Stimulated activated CD8-positive, alpha-beta memory T cell treated with anti-CD3 and anti-CD28 coated beads, Interleukin-7, amount 100 ng/mL, for 24 hours (primary cell): ENCODE measurements at places on chromosomes 6 and 20.
A peak's percentile ranks its signal among the peaks of the same experiment; 100 is the strongest.

DNA sequence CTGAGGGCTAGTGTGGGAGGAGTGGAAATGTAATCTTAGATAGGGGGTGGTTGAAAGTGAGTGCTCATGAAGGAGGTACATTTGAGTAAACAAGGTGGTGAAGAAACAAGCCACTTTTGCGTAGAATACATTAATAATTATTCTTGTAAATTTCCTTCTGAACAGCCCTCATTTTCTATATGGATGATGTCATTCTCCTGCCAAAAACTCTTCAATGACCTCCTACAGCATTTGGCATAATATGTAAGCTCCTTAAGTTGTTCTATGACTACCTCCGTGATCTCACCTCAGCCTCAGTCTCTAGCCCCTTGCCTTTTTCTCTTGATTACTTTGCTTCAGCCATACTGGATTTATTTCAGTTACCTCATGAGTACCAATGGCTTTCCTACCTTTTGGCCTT, 14.0 kb upstream of the SNAP91 start:
- DNase-seq = no peak

GRCh38 chr6:169939554-169940164, 188.2 kb downstream of the ERMARD start:
- DNase-seq = no peak

DNA sequence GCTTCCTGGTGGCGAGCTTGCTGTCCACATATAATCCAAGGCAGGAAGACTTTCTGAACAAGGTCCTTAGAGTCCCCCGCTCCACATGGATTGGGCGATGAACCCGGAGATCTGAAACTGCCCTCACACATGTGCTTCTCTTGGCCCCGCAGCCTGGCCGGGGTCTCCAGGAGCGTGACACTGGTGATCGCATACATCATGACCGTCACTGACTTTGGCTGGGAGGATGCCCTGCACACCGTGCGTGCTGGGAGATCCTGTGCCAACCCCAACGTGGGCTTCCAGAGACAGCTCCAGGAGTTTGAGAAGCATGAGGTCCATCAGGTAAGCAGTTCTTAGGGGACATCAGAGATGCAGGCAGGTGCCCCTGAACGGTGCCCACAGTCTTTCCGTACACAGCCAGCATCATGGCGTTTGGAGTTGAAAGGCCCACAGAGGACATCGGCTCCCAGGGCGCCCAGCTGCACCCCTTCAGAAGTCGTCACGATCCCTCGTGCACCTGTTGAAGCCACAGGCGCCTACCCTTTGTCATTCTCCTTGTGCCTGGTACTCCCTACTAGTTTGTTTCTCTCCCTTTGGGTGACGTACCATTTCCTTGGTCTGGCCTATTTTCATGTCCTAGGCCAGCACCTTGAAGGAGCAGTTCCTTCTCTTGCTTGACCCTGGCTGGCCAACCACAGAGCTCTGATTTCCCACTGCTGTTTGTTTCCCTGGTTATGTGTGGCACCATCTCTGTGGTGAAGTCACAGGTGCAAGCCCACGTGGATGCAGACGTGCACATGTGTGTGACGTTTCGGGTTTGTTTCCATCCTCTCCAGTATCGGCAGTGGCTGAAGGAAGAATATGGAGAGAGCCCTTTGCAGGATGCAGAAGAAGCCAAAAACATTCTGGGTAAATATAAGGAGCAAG, 43.3 kb upstream of the IRF4 start:
- no peak for DNase-seq

- DNase-seq = no peak
These were observed 950.0 kb downstream of the KIF16B start for GRCh38 chr20:15623215-15623614.

- DNase-seq = no peak
These were observed 1160.2 kb downstream of the EPHA7 start for GRCh38 chr6:92259171-92259570.

DNA sequence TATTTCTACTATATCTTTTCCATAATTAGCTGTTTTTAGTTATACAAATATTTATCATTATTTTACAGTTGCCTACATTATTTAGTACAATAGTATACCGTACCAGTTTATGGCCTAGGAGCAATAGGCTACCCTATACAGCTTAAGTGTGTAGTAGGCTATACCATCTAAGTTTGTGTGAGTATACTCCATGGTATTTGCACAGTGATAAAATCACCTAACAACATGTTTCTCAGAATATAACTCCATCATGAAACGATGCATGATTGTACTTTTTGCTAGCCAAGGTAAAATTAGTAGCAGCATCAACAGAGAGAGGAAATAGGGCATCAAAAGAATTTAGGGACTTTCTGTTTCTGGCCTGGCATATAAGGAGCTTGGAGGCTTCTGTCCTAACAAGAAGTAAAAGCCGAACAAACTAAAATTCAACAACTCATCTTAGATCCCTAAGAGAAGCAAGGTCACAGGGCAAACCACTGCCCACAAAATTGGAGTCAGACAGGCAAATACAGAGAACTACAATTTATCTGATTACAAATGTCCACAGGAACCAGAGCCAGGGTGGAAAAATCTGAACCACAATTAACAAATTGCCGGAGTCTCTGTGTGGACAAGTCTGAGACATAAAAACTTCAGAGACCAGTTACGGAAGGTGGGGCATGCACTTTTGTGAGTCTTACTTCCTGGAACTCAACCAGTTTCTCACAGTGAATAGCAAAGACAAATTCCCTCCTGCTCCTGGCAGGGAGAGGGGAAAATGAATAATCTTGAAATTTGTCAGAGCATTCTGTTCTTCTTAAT, 671.4 kb downstream of the RFPL4B start:
- DNase-seq = no peak

DNA sequence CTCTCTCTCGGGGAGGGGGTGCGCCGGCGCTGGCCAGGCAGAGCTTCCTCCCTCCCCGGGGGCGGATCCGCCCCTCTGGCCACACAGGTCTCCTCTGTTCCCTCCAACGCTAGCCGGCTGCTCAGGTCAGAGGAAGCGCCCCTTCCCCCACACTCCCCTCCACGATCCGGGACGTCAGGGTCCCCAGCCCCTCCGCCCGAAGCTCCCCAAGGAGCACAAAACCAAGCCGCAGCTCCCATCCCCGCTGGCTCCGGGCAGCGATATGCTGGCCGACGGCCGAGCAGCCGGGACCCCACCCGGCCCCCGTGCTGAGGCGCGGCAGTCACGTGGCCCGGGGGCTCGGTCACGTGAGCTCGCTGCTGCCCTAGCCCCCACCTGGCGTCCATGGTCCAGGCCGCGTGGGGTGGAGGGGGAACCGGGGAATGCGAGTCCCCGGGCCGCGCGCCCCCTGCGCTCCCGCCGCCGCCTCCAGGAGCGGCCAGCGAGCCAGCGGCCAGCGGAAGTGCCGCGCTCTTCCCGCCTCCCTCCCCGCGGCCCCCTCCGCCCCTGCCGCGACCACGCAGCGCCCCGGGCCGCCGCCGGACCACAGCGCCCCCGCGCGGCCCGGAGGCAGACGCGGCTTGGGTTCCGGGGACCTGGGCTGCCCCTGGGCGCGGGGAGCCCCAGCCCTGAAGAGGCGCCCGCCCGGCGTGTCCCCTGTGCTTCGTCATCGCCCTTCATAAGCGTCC, at the start of gene SLC35B2:
SLC35B2 (minus strand) TSS at position 504 of the 728 bp plus-strand sequence; CDS start at position 386, 118 bp downstream.
- DNase-seq = no peak

- DNase-seq = no peak
These were observed 73.5 kb downstream of the EYS start for GRCh38 chr6:65633501-65633900.

DNA sequence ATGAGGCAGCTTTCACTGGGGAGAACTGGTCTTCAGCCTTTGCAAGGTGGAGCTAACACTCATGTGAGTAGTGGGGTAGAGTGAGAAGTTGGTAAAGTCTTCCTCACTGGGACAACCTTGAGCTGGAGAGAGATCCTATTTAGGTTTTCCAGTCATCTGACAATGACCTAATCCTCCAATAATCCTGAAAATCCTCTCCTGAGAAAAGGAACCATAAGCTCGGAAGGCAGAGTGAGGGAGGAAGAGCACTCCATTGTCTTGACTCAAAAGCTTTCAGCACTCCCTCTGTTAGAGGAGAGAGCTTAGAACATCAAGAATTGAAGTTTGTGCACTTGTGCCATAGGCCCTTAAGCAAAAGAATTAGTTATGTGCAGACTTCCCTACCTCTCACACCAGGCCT, 77.8 kb downstream of the TRAM2 start:
- no peak for DNase-seq

- DNase-seq = no peak
These were observed 53.5 kb downstream of the ZDHHC14 start for GRCh38 chr6:157434349-157435033.

GRCh38 chr20:45999557-46000261, 9.0 kb upstream of the MMP9 start:
- no peak for DNase-seq

DNA sequence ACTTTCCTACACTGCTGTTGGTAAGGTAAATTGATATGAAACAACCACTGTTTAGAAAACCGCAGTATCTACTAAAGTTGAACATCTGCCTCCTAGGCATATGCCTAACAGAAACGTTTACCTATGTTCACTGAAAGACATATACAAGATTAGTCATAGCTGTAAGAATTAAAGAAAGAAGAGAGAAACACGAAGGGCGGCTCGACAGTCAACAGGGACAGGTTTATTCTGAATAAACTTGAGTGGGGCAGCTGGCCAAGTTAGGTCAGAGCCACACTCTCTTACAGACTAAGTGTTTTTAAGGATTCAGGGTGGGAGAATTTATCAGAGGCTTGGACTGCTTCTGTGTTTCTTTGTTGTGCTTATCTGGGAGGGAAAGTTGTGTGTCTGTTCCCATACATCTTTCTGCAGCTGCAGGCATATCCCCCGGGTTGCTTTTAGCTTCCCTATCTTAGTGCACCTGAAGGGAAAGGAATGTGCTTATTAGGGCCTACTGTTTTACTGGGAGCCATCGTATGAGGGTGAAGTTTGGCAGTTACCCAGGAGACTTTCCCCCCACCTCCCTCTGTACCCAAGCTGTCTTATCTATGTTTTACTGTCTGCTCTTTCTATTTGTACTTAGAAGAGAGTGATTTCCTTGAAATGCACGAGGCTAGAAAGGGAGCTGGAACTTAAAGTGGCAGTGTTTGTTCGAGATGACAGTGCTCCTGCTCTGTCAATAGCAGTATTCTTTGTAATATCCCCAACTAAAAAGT, 20.4 kb downstream of the PROCR start:
- no peak for DNase-seq

GRCh38 chr20:62584671-62585460, 57.4 kb upstream of the SLCO4A1 start:
- no peak for DNase-seq

- DNase-seq = no peak
These were observed 20.4 kb upstream of the FUCA2 start for GRCh38 chr6:143531720-143532499.

DNA sequence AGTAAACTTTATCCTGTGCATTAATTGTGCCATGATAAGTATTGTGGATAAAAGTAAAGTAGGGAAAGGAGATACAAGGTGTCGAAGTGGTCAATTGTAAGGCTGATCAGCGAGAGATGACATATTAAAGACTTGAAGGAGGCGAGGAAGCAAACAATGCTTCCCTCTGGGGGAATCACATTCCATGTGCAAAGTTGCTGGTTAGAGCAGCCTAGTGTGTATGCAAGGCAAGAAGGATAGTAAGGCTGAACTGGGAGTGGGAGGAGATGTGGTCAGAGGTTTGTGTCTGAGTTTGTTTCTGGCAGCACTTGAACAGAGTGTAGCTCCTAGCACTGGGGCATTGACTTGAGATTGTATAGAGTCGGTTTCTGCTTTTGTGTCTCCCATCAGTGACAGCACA, 122.9 kb downstream of the SLC35F1 start:
- no peak for DNase-seq

GRCh38 chr20:37615340-37616109, 78.3 kb upstream of the CTNNBL1 start:
- peak; percentile 33 for DNase-seq

DNA sequence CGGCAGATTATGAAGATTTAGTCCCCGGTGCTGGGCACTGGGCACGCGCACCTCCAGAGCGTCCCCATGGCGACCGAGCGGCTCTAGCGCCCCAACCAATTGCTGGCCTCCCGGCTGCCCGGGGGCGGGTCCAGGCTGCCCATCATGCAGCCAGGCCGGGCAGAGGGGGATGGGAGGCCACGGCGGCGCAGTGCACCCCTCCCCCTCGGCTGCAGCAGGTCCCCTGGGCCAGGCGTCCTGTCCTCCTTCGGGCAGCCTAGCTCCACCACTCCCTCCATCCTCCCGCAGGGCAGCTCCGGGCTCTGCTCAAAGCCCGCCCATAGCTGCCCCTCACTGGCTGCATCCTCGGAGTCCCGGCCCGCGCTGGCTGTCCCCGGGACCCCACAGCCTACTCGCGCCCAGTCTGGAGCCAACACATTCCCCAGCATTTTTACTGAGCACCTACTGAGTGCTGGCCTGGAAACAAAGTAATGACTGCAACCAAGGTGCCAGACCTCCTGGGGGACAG, 99.4 kb downstream of the ASXL1 start:
- no peak for DNase-seq

DNA sequence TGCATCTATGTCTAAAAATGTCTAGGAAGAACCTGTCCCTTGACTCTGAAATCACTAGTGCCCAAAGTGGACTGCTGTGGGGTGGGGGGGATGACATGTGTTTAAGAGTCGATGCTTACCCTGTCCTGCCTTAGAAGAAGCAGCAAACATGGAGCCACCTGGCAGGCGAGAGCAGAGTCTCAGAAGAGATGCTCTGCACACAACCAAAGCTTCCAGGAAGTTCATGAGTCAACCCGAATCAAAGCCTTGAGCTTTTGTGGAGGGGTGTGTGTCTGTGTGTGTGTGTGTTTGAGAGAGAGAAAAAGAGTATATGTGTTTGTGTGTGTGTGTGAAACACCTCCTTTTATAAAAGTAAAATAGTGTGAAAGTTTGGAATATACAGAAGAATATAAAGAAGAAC, 269.9 kb downstream of the ALDH8A1 start:
- no peak for DNase-seq

- DNase-seq = no peak
These were observed 68.2 kb downstream of the CCN2 start for GRCh38 chr6:131883016-131883415.

DNA sequence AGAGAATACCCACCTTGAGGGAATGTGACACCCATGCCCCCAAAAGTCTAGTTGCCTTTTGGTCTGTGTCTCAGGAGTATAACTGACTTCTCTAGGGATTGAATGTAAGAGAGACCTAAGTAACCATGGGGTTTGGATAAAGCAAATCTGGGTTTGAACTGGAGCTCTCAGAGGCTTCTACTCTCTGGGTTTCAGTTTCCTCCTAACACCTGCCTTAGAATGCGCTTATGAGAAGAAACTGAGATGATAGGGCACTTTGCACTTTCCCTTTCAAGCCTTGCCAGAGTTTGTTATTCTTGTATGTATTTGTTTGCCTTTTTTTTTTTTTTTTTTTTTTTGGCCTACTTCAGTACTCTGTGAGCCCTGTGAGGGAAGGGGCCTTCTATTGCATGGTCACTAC, 19.4 kb downstream of the SDHAF4 start:
- DNase-seq = no peak

- DNase-seq = no peak
These were observed 33.9 kb downstream of the TXLNB start for GRCh38 chr6:139257821-139258398.

GRCh38 chr6:52143551-52143950, 42.6 kb upstream of the IL17A start:
- DNase-seq = no peak
